ENCODE measurements at places on chromosomes 2 and 18.

GRCh38 chr2:179613299-179613651, 248.1 kb downstream of the ZNF385B start:
- no peak for DNase-seq

- no peak for DNase-seq
Observed at GRCh38 chr2:62724886-62725711, 19.6 kb downstream of the EHBP1 start.

GRCh38 chr18:76981396-76981968, 151.1 kb downstream of the MBP start:
- no peak for DNase-seq

DNA sequence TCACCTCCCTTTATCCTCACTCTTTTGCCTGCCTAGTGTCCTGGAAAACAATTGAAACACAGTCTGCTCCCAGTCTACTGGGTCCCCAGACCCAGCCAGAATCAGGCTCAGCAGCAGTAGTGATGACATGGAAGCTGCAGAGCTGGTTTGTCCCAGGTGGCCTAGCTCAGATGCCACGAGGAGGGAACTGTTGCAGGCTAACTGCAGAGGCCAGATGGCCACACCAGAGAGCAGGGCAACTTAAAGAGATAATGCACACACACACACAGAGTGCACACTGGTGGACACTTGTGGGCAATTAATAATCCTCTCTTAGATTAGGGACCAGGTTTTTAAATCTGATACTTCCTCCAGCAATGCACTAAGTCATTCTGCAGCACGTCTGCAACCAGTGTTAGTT, 42.4 kb downstream of the GYPC start:
- no peak for DNase-seq

DNA sequence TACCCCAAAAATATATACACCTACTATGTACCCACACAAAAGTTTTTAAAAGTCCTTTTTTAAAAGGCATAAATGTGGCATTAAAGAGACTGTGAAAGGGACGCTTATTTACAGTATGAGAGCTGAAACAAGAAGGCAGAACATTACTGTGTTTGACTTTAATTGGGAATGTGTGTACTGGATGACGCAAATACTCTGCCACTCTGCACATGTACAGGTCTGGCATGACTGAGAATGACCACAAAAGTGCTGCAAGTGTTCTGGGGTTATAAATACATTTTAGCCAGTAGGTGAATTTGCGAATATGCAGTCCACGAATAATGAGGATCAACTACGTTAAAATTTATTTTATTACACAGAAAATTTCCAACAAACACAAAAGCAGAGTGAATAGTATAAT, 11.4 kb downstream of the DARS1 start:
- DNase-seq, result no peak

DNA sequence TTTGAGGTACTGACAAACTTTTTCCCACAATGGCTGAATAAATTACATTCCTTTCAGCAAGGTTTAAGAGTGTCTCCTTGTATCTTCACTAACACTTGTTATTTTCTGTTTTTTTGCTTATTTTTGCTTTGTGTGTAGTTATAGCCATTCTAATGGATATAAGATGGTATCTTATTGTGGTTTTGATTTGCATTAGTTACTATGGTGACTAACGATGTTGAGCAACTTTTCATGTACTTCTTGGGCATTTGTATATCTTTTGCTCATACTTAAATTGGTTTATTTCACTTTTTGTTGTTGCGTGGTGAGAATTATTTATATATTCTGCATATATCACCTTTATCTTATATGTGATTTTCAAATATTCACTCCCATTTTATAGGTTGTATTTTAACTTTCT, 79.9 kb upstream of the FSIP2 start:
- no peak for DNase-seq

DNA sequence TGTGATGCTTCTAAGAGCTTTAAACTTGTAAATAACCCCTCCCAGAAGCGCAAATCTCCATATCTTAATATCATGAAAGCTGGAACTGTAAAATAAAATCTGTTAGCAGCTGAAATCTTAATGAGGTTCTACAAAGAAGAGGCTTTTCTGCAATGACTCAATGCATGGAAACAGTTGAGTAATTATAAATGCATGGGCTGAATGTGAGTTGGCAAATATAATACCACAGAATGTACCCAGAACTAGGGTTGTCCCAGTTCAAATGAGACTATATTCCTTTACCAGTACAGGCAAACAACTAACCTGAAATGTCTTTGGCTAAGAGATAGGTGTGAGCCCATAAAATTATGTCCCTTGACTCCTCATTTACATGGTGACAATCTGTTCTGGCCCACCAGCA, 52.9 kb downstream of the SATB2 start:
- DNase-seq, result no peak

GRCh38 chr2:12071318-12071717, 324.9 kb downstream of the LPIN1 start:
- DNase-seq, result peak; percentile 47

- peak; percentile 59 for DNase-seq
Observed at GRCh38 chr2:207711750-207712530, 500 bp downstream of the CCNYL1 start.

DNA sequence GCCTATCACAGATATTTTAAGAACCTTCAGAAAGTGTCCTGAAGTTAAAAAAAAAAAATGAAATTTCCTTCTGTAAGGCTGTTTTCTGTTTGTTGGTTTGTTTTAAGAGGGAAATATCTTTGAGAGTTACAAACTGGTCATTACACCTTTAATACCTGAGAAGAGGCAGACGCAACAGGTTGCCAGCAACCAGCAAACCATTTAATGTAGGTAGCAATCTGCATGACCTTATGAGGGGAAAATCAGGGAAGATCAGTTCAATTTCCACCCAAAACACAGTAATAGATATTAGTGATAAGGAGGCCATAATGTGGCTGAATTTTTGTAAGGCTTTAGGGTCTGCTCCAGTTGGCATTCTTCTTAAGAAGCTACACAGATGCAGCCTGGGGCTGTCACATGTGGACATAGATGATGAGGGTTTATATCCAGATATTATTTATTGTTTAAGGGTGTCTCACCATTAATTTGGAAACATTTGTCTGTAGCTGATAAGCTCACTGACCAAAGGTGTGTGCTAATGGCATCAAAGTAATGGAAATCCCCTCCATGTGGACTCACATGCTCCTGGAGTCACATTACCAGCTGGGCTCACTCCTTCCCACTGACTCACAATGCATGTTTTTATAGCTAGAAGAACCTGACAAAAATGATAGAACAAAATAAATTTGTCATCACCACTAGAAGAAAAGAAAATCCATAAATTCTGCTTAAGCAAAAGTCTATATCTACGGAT, 83.5 kb upstream of the DTNA start:
- DNase-seq, result no peak

DNA sequence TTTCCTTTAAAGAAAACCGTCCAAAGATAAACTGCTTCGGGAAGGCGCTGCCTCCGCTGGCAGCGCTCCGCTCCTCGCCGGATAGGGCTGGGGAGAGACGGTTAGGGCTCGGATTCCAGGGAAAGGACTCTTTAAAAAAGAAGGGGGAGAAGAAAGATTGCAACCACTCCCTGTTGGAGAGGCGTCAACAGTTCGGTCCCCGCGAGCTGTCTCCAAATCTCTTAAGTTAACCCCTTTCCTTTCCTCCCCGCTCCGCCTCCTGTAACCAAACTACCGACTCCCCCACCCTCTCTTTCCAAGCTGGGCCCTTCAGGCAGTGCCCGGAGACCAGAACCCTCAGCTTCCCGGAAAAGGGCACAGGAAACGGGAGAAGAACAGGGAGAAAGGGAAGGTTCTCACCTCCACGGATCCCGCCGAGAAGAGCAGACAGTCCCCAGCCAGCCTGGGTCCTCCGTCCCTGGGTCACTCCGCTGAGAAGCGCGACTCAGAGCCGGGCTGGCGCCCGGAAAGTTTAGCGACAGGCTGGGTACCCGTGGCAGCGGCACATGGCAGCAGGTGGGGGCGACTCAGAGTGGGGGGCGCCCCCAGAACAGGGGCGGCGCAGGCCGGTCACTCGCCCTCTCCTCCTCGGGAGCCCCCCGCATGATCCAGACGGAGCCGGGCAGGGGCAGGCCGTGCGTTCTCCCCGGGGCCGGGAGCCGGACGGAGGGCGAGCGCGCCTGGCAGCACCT, 675 bp downstream of the FZD5 start:
- DNase-seq, result no peak

GRCh38 chr2:149415086-149415485, 84.7 kb downstream of the LYPD6 start:
- no peak for DNase-seq

DNA sequence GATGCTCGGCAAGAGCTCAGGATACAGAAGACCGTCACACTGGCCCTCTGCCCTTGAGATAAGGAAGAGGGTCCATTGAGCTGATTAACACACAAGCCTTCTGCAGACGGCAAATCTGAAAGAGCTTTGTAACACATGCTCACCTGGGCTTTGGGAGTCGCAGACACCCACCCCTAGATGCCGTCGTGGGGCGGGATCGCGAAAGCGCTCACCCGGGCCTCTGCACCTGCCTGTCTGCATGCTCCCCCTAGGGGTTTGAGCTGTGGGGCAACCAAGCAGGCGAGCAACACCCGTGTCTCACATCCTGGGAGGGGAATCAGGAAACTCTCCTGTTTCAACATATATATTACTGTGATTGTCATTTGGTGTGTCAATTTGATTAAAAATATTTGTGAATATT, 99.8 kb upstream of the KCNH7 start:
- no peak for DNase-seq

DNA sequence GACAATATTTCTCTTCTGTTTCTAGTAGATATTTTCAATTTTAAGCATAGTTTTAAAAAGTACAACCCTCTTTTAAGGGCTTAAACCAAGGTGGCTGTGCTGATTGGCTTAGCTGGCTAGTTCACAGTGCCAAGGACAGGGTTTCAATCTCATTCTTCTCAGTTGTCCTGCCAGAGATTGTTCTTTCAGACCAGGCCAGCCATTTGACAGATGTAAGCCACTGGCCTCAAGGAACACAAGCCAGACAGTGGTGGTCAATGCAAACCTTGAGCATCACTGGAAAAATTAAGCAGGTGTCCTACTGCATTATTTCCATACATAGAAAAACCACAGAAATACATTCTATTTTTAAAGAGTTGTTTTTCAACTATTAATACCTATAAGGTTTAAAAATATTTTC, 5.9 kb downstream of the RNF103 start:
- no peak for DNase-seq

GRCh38 chr2:46091004-46091403, 206.2 kb upstream of the EPAS1 start:
- no peak for DNase-seq

- no peak for DNase-seq
Observed at GRCh38 chr2:16649353-16650286, 16.0 kb downstream of the CYRIA start.

DNA sequence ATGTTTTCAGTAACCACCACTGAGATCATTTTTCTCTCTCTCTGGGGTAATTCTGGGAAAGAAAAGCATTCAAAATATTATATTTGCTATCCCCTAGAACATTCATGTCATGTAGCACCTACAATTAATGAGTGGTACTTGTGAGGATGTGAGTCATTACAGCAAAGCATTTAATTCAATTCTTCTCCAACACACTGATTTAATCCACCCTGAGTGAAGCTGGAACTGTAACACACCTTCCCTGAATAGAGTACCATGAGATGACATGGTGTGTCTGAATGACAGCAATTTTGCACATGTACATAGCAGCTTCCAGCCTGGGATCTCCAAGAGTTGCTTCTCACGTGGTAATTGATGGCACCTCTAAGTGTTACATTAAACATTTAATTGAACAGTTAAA, 207.1 kb upstream of the SLC14A2 start:
- DNase-seq, result no peak

DNA sequence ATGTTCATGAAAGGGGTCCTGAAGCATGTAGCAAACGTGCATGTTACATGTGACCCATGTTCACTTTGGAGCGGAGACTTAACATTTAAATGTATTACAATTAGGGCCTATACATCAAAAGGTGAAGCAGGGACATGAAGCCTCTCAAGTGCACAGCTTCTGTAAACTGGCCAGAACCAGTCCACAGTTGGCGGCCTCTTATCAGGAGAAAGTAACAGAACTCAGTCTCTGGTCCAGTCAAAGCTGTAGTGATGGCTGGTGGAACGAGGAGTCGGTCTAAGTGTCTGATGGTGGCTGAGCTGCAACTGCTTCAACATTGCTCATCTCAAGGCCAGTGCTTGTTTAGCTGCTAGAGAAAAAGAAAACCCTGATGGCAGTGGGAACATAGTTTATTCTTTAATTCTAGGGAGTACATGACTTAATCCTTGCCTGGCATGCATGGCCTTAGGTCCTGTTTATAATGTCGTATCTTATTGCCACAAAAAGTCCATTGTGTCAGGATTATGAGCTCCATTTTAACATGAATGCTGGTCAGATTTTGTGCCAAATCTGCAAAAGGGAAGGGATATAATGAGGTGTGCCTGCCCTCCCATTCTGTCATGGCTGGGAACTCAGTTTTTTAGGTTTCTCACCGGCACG, 22.2 kb upstream of the YES1 start:
- no peak for DNase-seq

GRCh38 chr2:1543776-1544477, 130.7 kb downstream of the TPO start:
- no peak for DNase-seq

- no peak for DNase-seq
Observed at GRCh38 chr2:158043181-158043948, 58.3 kb upstream of the UPP2 start.

GRCh38 chr2:127164761-127165538, 55.1 kb downstream of the CYP27C1 start:
- DNase-seq, result no peak

- DNase-seq, result no peak
Observed at GRCh38 chr2:47833516-47833968, 50.6 kb downstream of the MSH6 start.

- DNase-seq, result peak; percentile 53
Observed at GRCh38 chr2:64978514-64979268, 10.5 kb upstream of the SLC1A4 start.

DNA sequence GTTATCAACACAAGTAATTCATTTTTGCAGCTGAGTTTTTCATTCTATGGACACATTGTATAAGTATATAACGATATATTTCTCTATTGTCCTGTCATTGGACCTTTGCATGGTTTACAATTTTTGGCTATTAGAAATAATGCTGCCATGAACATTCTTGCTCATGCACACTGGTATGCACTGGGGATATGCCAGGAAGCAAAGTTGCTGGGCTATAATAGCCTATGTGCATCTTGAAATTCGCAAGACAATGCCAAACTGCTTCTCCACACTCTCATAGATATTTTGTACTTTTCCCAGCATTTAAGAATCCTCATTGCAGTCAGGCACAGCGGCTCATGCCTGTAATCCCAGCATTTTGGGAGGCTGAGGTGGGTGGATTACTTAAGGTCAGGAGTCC, 852.6 kb upstream of the ID2 start:
- no peak for DNase-seq

- peak; percentile 71 for DNase-seq
Observed at GRCh38 chr2:42812899-42813479, 20.6 kb upstream of the HAAO start.

All from inflammatory macrophage treated with lipopolysaccharide for 4 hours (primary cell).